Stimulated activated naive B cell treated with anti-CD40 and anti-IgM and Interleukin-4, amounts not matched to agents 10 μg/mL and 1 μg/mL and 100 μg/mL, for 72 hours (primary cell): ENCODE measurements at places on chromosomes 1 and 21.

DNA sequence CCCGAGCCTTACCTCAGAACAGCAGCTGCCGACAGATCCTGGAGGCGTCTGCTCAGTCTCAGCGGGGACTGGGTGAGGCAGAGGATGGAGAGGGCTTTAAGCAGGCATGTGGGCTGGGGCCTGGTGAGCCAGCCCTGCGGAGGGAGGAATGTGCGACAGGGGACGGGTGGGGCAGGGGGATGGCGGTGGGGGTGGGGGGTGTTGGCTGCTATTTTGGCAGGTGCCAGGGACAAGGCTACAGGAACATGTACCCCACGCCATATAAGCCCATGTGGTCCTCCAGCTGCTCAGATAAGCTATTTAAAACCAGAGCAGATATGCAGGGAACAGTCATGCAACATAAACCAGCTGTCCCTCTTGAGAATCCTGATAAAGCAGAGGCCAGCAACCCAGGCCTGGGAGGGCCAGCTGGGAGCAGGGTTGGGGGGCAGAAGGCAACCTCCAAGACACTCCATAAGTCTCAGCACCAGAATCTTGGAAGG is at the start of gene TNNT2:
Gene TNNT2 (minus strand): TSS at position 70 of the 482 bp plus-strand sequence. CDS start 4,426 bp downstream, outside the sequence.
- no peak for DNase-seq

GRCh38 chr21:25788677-25789076 is 53.9 kb downstream of the GABPA start:
- DNase-seq: no peak

DNA sequence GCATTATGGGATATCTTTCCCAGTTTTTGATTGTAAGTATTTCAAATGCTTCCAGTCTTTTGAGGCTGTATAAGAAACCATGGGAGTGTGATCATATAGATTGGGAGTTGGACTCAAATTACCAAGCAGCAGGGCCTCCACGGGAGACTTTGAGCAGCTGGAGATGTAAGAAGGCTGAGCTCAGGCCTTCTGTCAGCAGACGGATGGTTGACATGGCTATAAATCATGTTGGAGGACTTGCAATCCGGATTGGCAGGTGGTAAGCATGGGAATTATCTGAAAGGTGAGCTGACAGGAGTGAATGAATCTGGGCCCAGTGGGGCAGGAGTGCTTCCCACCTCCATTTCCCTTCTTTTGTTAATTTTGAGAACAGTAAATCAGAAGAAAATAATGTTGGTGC is 83.2 kb upstream of the PPM1J start:
- DNase-seq: no peak

- no peak for DNase-seq
Observed at GRCh38 chr1:50261951-50262350, 153.2 kb downstream of the ELAVL4 start.

GRCh38 chr1:21182181-21182731 is 5.6 kb upstream of the EIF4G3 start:
- no peak for DNase-seq

GRCh38 chr1:229087339-229087738 is 183.6 kb upstream of the RAB4A start:
- no peak for DNase-seq

GRCh38 chr1:18942340-18942739 is 14.1 kb downstream of the IFFO2 start:
- no peak for DNase-seq

GRCh38 chr1:15056515-15057285 is 96.8 kb upstream of the TMEM51 start:
- no peak for DNase-seq

DNA sequence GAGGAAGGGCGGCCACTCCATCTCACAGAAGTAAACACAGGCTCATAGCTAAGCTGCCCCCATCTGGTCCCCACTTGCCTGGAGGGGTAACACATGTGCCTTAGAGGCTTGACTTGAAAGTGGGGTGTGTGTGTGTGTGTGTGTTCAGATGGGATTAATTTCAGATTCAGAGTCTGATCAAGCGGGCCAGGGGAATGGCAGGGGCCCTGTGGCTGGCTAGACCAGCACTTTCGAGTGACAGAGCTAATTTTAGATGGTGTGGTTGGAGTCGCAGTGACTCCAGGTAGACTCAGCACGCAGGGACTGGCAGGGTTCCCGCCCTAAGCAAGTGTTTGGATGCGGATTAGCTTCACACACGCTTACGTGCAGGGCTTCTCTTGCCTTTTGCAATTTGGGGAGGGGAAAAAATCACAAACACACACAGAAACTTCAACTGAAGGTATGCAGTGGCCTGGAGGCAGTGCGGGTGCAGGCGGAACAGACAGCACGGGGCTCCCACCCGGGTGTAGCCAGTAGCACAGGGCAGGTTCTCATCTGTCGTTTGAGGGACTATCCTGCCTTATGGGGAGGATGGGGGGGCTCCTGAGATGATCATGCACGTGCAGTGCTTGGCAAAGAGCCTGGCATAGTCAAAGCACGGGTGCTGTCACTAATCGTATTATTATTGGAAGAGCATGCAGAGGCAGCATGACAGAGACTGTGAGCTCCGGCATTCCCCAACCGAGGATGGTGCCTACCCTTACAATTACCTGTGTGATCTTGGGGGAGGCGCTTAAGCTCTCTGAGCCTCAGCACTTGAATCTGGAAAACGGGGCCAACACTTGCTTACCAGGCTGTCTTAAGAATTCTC is 1.3 kb downstream of the EDN2 start:
- no peak for DNase-seq

- DNase-seq: no peak
Observed at GRCh38 chr1:37945743-37946702, 830 bp downstream of the INPP5B start.

DNA sequence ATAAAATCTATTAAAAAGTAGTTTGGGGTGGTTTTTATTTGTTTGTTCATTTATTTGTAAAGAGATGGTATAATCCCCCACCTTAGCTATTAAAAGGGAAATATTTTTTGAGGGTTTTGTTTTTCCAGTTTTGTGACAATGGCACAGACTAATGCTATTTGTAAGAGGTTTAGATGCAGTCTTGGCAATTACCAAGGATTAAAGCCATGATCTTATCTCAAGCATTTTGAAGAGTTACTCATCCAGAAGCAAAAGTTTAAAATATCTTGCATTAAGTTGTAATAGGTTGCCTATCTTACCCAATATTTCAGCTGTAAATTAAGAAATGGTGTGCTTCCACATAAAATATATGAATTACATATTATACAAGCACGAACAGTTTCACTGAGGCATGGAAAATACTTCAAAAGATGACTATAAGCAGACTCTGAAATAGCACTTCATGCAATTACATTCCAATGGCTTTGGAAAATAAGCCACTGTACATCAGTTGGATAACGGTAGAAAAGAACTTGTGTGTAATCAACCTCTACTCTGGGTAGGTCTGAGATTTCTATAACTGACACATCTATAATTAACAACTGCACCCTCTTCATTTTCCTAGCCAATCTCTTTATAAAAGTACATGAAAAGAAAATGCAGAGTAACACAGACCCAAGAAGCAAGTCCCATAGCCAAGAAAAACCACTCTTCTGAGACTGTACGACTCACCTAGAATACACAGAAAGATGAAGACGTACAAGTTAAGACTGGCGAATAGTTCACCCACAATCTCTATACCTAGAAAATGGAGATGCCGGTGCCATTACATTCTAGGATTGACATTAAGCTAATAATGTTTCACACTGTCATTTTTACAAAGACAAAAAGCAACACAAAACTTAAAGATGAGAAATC is 95.2 kb downstream of the PTPN14 start:
- DNase-seq: no peak

GRCh38 chr1:93223023-93223675 is 42.6 kb downstream of the CCDC18 start:
- no peak for DNase-seq

GRCh38 chr1:218030846-218031245 is 254.2 kb upstream of the RRP15 start:
- DNase-seq: no peak

DNA sequence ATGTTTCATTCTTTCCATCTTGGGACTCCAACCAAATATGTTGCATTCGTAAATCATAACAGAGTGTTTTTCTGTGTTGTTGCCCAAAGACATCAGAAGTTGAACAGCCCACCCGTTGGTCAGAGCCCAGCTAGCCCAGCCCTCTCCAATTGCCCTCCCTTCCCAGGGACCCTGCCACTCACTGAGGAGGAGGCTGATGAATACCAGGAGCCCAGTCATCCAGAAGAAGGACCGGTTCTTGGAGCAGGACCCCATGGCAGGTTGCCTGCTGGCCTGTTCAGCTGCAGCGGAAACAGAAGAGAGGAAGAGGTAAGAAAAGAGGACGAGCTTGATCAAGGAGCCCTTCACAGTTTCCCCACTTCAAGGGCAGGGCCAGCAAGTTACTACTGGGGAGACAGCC is 172.2 kb upstream of the ETV3 start:
- no peak for DNase-seq

DNA sequence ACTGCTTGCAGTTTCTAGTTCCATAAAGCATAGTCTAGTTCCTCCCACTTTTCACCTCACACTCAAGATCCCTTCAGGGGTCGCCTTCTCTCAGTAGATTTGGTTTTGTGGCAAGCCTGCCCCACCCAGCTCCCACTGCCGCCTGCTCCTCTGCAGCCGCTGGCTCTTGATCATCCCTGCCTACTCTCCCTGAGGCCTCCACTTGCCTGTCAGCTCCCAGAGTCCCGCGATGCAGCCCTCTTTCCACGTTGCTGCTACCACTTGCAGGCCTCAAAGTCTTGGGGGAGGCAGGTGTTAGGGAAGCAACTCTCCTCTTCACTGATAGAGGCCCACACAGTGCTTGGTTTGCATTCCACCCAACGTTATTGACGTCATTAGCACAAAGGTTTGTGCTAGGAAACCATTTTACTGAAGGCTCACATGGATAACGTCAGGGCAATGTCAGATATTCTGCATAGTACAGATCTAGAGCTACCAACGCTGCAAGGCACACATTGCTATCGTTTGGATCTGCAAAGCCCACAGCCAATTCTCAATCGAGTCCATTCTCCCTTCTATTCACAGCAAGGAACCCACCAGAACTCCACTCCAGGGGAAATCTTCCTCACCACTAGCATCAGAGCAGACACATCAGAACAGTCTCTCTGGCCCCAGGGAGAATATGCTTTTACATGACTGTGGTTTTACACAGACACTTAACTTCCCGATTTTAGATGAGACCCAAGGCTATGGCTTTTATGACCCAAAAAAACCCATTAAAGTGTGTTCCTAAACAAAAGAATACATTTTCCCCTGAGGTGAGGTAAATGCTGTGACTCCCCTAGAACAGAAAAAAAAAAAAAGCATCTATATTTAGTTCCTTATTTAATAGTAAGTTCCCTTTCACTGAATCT is 519.5 kb upstream of the CAMK1G start:
- DNase-seq: no peak

DNA sequence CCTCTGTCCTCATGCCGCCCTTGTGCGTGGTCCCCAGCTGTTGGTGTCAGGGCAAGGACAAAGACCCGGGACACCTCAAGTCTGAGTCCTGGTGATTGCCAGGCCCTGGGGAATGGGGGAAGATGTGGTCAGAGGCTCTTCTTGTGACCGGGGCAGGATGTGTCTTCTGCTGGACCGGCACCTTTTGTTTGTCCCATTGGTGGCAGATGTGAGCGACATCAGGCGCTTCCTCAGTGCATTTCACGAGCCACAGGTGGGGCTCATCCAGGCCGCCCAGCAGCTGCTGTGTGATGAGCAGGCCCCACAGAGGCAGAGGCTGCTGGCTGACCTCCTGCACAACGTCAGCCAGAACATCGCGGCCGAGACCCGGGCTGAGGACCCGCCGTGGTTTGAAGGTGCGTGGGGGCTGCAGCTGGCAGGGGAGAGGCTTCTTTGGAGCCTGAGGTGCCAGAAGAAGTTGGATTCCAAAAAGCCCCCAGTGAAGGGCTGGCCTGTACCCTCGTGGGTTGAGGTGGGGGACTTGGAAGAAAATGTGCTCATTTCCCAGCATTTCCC is 8.4 kb downstream of the DFFB start:
- DNase-seq: no peak

GRCh38 chr1:15523104-15524020 is 653 bp downstream of the CASP9 start:
- DNase-seq: no peak
